Activated CD4-positive, alpha-beta T cell treated with anti-CD3 and anti-CD28 coated beads for 1 hour (primary cell): ENCODE measurements at places on chromosomes 6 and 20.

DNA sequence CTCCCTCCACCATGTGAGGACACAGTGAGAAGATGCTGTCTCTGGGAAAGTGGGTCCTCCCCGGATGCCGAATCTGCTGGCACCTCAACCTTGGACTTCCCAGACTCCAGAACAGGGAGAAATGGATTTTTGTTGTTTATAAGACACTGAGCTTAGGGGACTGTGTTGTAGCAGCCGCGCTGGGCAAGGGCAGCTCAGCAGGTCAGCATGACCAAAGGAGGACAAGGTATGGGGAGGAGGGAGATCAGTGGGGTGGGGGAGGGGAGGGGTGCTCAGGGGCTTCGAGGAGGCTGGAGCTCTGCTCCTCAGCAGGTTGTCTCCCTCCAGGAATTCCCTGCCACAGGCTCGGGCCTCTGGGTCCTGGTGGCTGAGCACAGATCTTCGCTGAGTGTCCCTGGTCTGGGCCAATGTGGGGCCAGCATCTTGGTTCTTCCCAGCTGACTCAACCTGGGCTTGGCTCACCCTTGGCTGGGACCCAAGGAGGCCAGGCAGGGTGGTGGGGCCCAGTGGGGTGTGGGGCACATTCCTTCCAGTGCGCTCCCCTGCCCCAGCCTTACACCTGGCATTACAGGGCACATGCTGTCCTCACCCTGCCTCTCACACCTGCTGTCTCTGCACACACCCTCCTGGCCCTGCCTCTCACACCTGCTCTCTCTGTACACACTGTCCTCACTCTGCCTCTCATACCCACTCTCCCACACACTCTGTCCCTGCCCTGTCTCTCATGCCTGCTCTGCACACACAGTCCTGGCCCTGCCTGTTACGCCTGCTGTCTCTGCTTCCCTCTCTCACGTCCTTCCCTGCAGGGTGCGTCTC is 107.3 kb downstream of the SYCP2 start:
- no peak for DNase-seq

GRCh38 chr6:71080133-71080532 is 123.3 kb upstream of the B3GAT2 start:
- DNase-seq: no peak

DNA sequence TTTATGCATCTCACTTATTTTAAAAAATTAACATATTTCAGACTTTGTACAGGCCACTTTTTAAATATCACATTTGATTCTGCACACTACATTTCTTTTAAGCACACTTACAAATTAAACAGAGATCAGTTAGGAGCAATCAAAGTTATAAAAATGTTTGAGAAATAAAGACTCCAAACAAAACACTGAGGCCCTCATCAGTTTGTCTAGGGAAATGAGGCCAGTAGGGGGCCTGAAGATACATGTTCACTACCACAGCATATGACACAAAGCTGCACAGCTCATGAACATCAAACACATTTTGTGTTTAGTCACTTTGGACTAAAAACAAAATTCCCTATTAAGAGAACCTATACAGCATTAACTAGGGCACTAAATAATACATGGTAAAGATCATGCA is 180.5 kb downstream of the PDE7B start:
- no peak for DNase-seq

DNA sequence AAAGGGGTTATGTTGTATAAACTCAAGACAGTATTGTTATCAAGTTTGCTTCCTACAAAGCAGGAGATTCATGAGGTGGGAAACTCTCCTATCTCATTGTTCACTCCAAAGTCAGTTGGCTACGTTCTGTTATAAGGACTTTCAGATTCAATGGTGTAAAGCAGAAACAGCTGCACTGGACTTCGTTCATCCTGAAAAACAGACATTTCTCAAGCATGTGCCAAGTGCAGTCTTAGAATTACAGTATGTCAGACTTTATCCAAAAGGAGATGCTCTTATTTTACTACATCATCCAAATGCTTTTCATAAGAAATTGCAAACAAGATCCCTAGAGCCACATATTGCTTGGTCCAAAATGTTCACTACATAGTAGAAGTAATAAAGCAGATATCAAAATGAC is 14.9 kb downstream of the COL21A1 start:
- DNase-seq: no peak

- DNase-seq: no peak
Observed at GRCh38 chr20:35871259-35871771, 83.0 kb downstream of the SCAND1 start.

DNA sequence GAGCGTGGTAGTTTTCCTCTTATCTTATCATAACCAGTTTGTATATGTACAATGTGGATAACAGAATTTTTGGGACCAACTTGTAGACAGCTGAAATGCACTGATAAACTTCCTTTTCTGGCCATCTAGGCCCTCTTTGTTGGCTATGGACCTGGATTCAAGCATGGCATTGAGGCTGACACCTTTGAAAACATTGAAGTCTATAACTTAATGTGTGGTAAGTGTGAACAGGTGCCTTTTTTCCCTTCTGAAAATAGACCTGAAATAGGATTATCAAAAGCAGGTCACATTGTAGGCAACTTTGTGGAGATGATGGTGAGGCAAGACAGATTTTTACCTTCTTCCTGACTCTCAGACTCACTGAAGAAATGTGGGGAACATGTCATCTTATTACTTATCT is 67.8 kb downstream of the ENPP1 start:
- DNase-seq: no peak

DNA sequence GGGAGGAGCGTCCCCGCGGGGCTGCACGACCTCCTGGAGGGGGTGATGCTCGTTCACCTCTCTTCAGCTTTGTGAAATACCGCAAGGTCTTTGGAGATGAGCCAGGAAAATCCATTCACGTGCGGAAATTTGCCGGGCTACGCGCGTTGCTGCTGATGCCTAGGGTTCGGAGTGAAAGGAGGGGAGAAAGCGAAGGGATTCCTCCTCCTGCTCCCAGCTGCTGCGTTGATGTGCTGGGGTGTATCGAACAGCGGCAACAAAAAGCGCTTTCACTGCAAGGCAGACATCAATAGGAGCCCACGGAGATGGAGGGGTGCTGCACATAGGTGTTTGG is 391 bp upstream of the B3GAT2 start:
- no peak for DNase-seq

GRCh38 chr20:33024243-33024560 is 7.2 kb upstream of the BPIFB6 start:
- no peak for DNase-seq

DNA sequence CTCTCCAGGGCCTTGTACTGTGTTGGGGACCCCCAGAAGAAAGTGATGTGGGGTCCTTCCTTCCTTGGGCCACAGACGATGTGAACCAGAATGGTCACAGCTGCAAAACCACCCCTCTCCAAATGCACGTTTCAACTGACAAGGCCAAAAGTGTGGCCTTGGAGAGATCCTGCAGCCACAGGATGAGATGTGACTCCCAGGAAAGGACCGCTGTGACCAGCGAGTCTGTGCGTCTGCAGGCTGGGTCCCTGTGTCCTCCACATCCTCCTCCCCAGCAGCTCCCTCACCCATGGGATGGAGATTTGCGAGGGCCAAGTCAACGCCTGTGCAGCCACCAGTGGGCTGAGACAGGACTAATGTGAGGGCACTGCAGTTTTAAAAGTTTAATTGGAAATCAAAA is 247.0 kb downstream of the ERMARD start:
- DNase-seq: no peak

DNA sequence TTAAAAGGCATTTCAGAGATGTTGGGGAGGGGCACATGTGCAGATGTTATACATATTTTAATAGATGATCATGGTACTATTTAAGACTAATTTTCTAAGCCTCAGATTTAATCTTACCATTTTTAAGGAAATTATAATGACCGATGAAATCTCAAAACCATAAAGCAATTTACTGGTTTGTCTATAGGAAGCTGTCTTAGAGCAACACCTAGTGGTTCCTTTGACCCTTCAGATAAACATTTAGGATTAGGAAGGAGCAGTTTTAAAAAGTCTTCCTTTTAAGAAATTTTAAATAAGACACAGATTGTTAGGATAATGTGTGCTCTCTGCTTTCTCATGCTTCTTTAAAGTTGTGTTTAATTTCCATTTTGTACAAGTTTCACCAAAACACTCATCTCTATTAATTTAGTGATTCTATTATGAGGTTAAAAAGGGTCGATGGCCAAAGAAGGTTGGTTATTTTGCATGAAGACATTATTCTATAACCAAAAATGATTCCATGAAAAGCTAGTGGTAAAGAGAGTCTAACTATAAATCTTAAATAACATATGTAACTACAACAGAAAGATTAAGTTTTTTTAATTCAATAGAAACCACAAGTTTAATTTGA is 376.4 kb downstream of the HACE1 start:
- DNase-seq: no peak

DNA sequence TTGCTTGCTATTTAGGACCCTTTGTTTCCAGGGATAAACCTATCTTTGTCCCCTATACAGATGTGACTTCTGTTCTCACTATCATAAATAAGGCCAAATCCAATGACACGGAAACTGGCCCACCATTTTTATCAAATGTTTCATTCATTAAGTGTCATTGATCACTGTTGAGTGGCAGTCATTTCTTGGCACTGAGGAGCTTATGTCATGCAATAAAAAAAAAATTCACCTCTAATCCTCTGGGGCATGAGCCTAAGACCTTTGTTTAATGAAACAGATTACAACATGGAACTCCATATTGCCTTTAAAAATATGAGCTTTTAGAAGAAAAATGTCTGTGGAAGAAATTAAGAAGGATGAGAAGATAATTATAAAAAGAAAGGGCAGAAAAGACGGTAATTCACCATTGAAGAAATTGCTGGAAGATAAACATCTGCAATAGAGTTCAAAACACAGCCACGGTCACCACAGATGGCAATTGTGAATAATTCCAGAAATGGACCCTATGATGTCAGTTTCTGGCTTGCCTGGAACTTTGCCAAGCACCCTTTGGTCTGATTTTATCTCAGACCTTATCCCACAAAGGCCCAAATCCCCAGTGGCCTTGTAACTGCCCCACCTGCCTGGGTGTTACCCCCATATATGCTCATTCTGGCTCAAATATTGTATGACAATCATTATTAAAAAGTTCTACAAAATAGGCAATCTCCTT is 91.1 kb downstream of the DST start:
- no peak for DNase-seq

DNA sequence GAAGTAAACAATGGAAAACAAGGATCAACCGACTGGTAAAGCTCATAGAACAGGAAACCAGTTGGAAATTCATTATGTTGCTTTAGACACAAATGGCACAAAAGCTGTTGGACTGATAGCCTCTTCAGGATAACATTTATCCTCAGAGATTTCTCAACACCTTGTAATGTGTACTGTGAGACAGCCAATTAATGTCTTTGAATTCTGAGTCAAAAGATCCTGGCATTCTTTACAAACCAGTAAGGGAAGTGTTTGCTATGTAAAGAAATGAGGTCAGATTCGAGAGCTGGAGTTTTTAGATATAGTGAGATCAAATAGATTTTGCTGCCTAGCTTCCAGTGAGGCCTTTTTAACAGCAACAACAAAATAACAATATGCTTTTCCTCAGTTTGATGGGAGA is 439.2 kb downstream of the C6orf118 start:
- no peak for DNase-seq

- no peak for DNase-seq
Observed at GRCh38 chr6:73258721-73259120, 4.3 kb downstream of the KHDC1 start.

DNA sequence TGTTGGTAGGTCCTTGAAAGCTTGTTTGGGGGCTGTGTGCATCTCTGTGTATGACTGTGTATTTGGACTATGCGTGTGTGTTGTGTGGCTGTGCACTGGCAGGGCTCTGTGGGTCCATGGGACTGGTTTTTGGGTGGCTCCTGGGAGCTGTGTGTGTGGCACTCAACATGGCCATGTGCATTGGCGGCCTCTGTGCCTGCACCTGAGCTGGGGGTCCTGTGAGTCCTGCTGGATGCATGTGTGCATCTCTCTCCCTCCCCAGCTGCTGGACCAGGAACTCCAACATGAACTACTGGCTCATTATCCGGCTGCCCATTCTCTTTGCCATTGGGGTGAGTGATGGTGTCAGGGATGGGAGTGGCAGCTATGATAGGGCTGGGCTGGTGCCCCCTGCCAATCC is 30.1 kb downstream of the GLP1R start:
- DNase-seq: no peak

DNA sequence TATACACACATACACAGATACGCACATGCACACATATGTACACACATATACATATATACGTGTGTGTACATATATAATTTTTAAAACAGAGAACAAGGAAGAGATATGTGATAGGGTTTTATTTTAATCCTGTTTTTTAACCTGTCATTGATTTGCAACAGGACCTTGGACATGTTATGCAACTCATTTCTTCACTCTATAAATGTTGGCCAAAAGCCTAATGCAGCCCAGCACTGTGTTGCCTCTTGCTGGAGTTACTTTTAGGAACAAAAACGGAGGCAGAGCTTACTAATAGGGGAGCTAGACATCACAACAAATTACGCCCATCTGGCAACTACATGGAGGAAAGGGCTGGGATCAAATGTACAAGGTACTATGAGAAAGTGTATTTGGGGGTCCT is 179.9 kb upstream of the TAB2 start:
- no peak for DNase-seq

DNA sequence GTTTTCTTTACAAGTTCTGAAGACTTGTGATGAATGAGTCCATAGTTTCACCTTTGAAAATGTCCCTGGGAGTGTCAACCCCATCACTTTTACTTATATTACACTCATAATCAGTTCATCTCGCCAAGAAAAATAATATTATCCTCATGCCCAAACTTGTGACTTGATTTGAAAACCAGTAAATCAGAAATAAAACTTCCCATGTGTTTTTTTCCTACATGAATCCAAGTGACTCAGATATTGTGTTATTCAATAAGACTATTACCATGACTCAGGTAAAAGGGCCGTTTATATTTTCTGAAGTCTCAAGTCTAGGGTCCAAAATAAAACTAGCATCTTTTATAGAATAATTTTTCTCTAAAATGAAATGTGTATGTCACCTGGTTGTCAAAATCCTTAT is 15.8 kb upstream of the CYP24A1 start:
- DNase-seq: no peak

GRCh38 chr20:45725134-45725533 is 3.0 kb downstream of the SPINT4 start:
- DNase-seq: no peak

DNA sequence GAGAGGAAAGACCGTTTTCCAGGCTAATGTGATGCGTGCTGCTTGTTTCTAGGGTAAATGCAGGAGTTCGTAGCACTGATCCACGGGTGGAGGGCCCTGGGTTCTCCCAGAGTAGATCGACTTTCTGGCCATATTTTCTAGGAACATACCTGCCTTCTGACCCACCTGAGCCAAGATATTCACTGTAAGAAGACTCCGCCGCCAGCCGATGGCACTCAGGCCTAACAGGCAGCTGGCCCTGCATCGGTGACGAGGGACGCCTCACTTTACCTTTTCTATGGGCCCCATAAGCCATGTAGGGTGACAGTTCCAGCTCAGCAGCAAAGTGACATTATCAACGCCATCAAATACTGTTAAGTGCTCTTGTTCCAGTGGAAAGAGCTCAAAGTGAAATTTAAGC is 30.2 kb upstream of the FRMD1 start:
- no peak for DNase-seq

DNA sequence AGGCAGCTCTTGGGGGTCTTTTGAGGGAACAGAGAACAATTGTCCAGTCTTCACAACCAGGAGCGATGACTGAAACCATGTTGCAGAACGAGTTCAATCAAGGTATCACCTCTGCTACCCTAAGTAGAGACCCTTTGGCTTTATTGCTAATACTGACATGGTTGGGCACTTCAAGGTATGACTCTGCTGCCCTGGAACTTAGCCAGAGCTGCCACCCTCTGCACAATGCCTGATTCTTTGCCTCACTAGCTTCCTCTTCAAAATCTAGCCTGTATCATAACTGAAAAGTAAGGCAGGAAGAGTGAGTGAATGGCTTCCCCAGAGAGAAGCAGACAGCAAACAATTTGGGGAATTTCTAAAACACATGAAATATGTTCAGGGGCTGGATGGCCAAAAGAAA is 592.7 kb upstream of the NRSN1 start:
- DNase-seq: no peak
